ENCODE measurements at places on chromosomes 3 and 15.

GRCh38 chr15:56491110-56491722 is 26.3 kb upstream of the MNS1 start:
- peak; percentile 4 for DNase-seq

GRCh38 chr3:171348121-171348520 is 112.1 kb downstream of the TNIK start:
- no peak for DNase-seq

- DNase-seq = no peak
Measured at GRCh38 chr3:112086875-112087524, 811 bp downstream of the C3orf52 start.

DNA sequence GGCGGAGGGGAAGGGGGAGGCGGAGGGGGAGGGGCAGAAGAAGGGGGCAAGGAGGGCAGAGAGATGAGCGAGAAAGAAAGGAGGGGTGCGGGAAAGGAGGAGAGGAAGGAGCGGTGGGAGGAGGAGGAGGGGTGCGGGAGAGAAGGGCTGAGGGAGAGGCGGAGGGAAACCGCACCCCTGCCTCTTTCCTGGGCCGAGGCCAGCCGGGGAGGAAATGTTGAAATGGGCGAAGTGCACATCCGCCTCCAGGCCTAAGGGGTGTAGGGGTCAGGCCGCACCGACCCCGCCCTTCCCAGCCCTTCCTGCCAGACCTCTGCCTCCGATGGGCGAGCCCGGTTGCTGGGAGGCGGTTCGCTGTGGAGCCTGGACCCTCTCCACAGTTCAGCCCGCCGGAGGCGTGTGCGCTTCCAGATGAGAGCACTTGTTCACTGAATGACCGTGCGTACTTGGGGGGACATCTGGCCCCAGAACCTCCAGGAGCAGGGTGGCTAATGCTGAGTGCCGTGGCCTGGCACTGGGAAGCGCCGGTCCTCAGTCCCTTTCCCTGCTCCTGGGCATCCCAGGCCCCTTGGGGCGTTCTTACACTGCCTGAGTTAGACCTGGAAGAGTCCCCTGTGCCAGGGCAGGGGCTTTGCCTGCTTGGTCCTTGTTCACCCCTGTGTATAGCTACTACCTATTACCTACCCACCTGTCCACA is 110.3 kb upstream of the KLF13 start:
- peak; percentile 41 for DNase-seq

- no peak for DNase-seq
Measured at GRCh38 chr3:115508562-115508961, 114.7 kb upstream of the GAP43 start.

- DNase-seq = no peak
Measured at GRCh38 chr3:193850084-193850619, 257.1 kb downstream of the OPA1 start.

DNA sequence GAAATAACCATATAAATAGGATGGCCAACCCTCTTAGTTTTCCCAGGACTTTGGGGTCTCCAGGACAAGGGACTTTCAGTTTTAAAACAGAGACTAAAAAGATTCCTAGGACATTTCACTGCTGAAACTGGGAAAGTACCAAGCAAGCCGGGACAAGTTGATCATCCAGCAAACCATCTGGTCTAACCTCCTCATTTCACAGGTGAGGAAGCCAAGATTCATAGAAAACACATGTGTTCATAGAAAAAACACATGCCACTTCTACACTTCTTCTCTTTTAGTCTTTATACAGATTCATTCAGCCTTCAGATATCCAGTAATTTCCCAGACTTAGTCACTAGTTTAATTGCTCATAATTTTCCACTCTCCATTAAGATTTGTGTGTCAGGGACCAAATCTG is 165.6 kb upstream of the CCDC54 start:
- no peak for DNase-seq

DNA sequence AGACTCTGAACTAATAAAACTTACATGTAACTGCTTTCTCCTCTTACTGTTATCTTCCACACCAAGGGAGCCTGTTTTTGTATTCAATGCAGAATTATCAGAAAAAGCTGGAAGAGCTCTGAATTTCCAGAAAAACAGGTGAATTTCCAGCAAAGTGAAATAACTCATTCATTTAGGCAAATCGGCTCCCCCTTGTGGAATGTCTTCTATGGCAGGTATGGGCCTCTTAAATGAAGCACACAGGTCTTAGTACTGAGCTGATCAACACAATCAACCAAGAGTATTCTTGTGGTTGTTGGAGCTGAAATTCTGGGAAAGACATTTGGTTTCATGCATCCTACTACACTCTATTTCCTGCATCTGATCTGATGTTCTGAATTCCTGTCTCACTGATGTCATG is 31.0 kb upstream of the PTPRG start:
- no peak for DNase-seq

DNA sequence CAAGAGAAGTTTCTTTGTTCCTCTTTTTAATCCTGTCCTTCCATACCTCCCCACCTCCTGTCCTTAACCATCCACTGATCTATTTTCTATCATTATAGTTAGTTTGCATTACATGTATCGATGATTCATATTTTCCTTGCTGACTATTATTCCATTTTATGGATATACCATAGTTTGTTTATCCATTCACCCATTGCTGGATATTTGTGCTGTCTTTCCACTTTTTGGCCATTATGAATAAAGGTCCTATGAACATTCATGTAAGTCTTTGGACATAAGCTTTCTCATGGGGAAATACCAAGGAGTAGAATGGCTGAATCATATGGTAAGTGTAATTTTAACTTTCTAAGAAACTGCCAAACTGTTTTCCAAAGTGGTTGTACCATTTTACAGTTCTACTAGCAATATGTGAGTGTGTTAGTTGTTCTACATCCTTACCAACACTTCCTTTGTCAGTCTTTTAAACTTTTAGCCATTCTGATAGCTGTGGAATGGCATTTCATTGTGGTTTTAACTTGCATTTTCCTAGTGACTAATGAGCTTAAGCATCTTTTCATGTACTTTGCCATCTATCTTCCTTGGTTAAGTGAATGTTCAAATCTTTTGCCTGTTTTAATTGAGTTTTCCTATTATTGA is 11.7 kb downstream of the ATP6V1A start:
- no peak for DNase-seq

- DNase-seq = no peak
Measured at GRCh38 chr3:87765256-87765655, 293.5 kb downstream of the CGGBP1 start.

DNA sequence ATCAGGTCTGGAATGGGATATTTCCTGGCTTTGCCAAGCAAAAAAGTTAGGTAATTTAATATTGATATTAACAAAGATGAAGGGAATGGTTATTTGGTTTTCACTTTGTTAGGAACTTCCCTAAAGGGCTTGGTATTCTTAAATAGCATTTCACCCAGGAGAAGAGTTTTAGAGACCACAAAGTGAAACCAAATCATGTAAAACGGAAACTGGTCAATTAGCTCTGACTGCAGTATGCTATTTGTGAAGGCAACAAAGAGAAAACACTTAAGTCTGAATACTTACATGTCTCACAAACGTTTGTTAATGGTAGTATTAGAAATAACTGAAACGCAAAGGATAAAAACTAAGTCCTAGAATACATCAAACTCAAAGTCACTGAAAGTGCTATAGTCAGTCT is 32.4 kb upstream of the SETMAR start:
- DNase-seq = no peak

DNA sequence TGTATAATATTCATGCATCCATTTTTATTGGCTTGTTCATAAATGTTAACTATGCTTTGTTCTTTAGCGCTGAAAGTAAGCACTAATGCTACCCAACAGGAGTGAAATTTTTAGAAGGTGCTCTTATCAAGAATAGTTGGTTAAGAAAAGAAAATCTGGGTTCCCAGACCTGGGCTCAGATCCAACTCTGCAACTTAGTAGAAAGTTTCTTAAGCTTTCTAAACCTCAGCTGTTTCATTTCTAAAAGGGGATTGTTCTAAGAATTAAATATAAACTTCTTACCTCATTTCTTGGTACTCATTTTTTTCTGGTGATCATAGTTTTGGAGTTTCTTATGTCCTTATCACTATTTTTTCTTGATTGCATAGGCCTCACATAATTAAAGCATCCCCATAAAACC is 12.1 kb downstream of the ARPP21 start:
- DNase-seq = no peak

GRCh38 chr3:89447243-89447642 is 339.8 kb downstream of the EPHA3 start:
- no peak for DNase-seq

GRCh38 chr3:197791892-197792647 is 1.0 kb downstream of the LRCH3 start:
- peak; percentile 11 for DNase-seq

DNA sequence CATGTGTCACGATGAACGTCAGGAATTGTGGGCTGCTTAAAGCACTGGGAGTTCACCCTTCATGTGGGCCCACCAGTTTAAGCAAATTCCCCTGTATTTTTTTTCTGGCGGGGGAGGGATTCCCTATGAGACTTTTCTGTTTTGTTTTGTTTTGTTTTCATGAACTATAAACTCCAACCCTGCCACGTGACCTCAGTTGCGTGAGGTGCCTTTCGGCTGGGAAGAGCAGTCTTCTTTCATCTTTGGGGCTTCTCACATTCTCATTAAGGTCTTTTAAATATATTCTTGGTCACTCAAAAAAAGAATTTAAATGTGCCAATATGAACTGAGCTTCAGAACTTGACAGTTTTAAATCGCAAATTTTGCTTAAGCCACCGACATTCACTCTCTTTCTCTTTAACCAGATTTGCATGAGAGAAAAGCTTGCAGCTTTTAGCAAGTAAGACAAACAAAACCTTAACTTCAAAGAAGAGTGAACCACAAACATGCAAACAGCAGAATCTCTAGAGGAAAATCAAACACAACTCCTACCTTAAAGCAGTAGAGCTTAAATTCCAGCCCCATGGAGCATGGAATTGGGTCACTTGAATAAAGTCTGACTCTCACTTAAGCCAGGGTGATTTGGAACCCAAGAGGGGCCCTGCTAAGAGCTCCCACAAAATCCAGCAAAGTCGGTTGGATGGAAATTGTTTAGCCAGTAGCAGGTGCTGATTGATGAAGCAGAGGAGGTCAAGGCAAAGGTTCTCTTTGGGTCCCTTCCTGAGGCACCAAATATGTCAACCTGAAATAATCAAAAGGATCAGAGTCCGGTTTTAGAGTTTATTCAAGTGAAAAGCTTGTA is 699.8 kb upstream of the GBE1 start:
- DNase-seq = no peak

DNA sequence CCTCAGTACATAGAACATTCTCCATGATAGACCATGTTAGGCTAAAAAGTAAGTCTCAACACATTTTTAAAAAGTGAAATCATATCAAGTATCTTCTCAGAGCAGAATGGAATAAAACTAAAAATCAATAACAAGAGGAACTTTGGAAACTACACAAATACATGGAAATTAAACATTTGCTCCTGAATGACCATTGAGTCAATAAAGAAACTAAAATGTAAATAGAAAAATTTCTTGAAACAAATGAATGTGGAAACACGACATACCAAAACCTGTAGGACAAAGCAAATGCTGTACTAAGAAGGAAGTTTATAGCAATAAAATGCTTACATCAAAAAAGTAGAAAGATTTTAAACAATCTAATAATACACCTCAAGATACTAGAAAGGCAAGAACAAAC is 33.6 kb downstream of the NEK10 start:
- no peak for DNase-seq

DNA sequence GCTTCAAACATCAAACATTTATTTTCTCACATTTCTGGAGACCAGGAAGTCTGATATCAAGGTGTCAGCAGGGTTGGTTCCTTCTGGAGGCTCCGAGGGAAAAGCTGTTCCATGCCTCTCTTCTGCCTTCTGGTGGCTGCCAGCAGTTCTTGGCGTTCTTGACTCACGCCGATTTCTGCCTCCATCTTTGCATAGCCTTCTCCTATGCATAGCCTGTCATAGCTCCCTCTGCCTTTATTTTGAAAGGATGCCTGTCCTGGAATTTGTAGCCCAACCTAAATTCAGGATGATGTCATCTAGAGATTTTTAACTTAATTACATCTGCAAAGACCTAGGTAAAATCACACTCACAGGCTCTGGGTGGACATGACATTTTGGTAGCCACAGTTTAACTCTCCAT is 70.4 kb downstream of the RGMA start:
- no peak for DNase-seq

DNA sequence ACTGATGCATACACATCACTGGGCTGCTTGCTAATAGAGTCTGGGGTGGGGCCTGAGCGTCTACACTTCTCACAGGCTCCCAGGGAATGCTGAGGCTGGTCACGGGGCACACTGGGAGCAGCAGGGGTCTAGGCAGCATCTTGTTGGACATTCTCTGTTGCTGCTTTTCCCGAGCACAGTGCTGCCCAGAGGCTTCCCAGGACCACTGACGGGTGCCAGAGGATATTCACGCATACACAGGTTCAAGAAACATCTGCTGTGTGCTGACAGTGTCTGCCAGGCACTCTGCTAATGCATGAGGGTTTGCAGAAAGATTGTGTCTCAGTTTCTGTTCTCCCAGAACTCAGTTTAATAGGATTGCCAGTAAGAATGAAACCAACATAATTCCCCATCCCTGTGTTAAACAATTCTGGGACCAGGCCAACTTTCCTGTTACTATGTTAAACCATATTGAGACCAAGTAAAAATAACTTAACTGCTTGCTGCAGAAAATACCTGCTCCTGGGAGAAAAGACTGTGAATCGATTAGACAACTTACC is 23.9 kb upstream of the BCL2L10 start:
- no peak for DNase-seq

GRCh38 chr15:59420108-59420507 is 17.9 kb upstream of the FAM81A start:
- peak; percentile 9 for DNase-seq

GRCh38 chr3:140131895-140132294 is 196.9 kb downstream of the CLSTN2 start:
- no peak for DNase-seq

GRCh38 chr15:76903251-76903681 is 1.9 kb downstream of the SCAPER start:
- no peak for DNase-seq

- no peak for DNase-seq
Measured at GRCh38 chr15:95839367-95839782, 491.1 kb upstream of the NR2F2 start.

DNA sequence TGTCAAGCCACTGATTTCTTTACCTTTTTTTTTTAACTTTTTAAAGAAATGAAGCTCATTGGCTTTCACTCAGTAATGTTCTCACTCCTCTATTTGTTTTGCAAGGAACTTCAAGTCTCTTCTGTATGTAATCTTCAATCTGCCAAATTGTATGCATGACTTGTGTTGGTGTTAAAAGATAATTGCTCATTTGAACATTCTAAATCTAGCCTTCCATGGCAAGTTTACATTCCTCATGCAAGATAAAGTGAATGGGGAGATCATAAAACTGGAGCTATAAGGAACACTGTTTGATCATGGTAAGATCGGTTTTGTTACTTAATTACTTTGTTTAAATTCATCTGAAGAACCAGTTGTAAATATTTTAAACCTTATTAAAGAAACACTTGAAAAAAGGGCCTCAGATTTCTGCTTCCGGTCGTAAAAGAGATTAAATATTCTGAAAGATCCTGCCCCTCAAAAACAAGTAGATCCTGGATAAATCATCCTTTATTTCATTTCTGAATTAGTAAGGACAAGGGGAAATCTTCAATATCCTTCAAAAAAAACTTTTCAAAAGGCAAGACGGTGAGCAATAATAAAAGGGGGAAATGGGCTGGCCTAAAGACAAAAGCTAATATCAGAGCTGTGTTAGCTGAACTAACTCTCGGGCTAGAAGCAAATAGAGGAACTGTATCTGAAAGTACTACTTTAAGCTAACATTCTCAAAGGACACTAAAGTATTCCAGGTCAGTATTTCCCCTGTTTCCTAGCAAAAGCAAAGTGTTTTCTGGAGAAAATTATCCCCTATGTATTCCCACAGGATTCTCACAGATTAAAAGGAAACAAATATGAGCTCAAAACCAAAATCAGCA is 107.0 kb upstream of the ATP11B start:
- no peak for DNase-seq

All from stimulated activated CD8-positive, alpha-beta memory T cell treated with anti-CD3 and anti-CD28 coated beads, Interleukin-15, amount 100 ng/mL, for 48 hours (primary cell).